A549 treated with Mapracorat at 1 μM for 4 hours (cell line): ENCODE measurements at places on chromosomes 12 and 14. TPM values are rescaled to one million over a fixed set of nuclear protein-coding genes. Genes with fewer than 3 reads are reported as not detected.

The ADAM20 gene
- total RNA-seq = not detected in 5 replicates

The KRT77 gene
- not detected in 5 replicates for total RNA-seq

The CACNA2D4 gene
- total RNA-seq = not detected in 5 replicates

The HCAR2 gene
- total RNA-seq = 0.07 to 0.11 TPM (median 0.09 TPM) in 4 of 5 replicates, not detected in the other

The EGLN3 gene
- total RNA-seq = 3.3 to 5.1 TPM (median 3.6 TPM) in 5 replicates

The ETFBKMT gene
- total RNA-seq = 0.58 to 1.4 TPM (median 0.79 TPM) in 5 replicates

The GRIP1 gene
- total RNA-seq = 1.4 to 2.6 TPM (median 1.6 TPM) in 5 replicates
